Activated T-cell treated with anti-CD3 and anti-CD28 coated beads, Interleukin-2, amount 50 U/mL, for 4 hours (primary cell): ENCODE measurements at places on chromosomes 7 and 10. TPM values are rescaled to one million over a fixed set of nuclear protein-coding genes. Genes with fewer than 3 reads are reported as not detected.

Gene SAP25
- total RNA-seq = 6.2 TPM

DNA sequence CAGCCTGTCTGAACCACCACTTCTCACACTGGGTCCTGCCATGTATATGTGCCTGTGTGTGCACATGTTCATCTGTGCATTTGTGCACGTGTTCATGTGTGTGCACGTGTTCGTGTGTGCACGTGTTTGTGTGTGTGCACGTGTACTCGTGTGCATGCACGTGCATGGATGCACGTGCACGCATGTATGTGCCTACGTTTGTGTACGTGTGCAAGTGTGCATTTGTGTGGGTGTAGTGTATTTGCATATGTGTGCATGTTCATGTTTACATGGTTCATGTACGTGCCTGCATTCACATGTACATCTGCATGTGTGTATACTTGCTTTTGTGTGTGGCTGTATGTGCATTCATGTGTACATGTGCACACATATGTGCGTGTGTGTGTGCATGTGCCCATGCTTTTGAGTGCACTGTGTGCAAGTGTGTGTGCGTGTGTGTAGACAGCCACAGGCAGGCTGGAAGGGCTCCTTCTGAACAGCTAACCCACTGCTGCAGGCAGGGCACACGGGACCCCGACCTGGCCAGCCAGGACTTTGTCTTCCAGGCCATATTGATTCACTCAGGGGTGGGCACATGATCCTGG lies 28.2 kb downstream of the SLC29A4 start:
- DNase-seq = no peak

DNA sequence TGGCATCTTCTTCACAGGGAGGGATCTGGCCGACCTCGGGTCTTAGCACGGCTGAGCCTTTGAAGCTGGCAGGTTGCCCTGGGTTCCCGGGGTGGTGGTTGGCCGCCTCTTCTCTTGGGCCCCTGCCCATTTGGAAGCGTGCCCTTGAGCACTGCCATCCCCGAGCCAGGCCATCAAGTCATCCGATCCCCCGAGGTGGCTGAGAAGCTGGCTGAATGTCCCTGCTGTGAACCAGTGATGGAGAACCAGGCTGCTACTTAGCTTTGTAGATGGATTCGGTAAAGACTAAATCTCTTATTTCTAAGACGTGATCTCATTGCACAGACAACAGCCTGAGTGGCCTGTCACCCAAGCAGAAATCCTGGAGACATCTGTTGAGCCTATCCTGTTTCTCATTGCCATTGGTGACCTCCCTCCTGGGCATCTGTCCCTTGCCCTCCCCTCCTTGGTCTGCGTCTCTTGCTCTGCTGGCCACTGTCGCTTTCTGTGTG lies 74.3 kb downstream of the GRK5 start:
- no peak for DNase-seq

GRCh38 chr7:34061149-34061548 lies 155.8 kb downstream of the BMPER start:
- DNase-seq = no peak

Gene NXPH1
- 0.08 TPM for total RNA-seq

DNA sequence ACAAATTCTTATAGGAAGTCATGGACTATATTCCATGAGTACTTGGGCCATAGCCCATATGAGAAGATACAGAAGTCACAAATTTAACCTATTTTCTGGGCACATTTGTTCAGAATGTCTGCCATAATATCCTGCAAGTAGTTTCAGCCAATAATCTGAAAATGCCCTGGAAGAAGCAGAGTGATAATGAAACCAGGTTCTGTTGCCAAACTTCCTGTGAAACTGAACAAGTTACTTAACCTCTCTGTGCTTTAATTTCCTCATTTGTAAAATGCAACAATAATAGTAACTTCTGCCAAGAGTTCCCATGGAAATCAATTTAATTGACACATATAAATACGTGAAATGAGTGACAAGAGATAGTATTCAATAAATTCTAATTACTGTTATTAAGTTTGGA lies 88.8 kb downstream of the SEMA3C start:
- DNase-seq = no peak

Gene GARIN1A
- total RNA-seq = 0.10 TPM

DNA sequence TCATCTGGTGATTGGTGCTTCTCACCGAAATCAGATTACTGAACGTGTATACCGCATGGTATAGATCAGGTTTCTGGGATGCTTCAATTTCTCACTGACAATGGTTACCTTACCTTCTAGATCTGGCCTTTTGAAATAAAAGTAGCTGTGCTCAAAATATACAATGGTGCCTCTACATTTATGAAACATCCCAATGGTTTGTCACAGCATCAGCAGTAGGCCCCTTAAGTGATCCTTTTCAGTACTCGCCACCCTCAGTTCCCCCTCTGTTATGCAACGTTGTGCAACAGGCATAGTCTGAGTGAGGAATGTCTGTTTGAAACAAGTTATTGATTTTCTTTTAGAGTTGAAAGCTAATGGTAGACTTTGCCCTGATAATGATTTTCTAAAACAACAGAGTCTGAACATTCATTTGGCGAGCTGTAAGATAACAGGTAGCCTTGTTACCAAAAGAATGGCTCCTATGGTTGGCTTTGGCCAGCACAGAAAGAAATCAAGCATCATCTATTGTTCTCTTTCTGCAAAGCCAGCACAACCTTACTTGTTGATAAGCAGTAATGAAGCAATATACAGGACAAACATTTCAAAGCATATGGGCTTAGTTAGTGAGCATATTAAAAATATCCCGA lies 693.9 kb downstream of the PARD3 start:
- DNase-seq = no peak

Gene SEMA3D
- 0.13 TPM for total RNA-seq
